ENCODE measurements at places on chromosomes 4 and X.
A peak's percentile ranks its signal among the peaks of the same experiment; 100 is the strongest.

- no peak for DNase-seq
Measured at GRCh38 chr4:185033950-185034349, 15.7 kb downstream of the HELT start.

DNA sequence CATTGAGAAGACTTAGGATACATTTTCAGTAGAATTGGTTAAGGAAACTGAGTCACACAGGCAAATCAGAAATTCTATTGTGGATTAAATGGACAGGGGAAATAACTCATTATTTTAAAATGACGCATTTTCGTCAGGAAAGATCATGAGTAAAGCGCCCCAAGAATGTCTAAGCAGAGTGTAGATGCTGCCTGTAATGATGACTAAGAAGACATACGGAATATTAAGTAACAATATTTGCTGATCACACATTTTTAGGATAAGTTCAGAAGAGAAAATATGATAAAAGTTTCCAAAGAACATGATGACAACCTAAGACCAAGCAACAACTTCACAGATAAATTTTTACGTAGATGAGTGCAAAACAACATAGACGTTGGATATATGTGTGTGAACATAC is 596.3 kb upstream of the TENM3 start:
- no peak for DNase-seq

DNA sequence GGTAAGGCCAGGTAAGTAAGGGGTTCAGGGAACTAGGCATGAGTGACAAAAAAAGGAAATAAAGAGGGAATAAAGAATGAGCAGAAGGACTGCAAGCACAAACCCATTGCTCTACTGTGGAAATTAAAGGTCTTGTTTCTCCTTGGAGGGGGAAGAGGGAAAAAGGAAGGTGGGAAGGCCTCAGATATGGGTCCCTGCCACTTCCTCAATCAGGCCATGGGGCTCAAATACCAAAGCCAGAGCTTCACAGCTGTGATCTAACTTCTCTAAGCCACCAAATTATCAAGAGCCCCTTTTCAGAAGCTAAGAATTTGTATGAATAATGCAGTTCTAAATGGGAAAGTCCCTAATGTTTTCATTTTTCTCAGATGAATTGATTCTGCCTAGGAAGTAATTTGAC is 4.7 kb downstream of the USP51 start:
- DNase-seq: no peak

DNA sequence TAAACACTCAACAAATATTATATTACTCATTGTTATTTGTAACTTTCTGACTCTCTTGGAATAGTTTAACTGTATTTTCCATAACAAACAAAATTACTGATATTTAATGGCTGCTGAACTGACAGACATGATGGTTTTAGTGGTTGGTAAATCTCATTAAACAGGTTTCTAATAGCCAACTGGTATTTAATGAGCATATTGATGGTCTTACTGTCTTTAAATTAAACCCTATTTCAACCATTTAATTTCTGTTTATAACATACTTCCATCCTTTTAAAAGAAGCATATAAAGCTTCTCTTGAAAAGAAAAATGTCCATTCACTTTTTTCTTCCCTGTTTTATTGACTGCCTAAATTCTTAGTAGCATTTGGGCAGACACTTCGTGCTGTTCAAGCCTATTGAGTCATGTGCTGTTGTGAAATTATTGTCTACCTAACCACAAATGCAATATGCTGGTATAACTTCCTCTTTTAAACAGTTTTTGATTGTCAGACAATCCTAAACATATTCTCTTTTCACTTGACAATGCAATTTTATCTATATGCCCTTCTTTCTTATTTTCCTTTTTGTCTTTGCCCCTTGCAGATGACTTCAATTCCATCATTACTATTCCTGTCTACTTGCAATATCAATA is 163.9 kb upstream of the SLC7A11 start:
- peak; percentile 37 for DNase-seq

GRCh38 chrX:288561-288991 is 7.4 kb downstream of the PLCXD1 start:
- DNase-seq: no peak

DNA sequence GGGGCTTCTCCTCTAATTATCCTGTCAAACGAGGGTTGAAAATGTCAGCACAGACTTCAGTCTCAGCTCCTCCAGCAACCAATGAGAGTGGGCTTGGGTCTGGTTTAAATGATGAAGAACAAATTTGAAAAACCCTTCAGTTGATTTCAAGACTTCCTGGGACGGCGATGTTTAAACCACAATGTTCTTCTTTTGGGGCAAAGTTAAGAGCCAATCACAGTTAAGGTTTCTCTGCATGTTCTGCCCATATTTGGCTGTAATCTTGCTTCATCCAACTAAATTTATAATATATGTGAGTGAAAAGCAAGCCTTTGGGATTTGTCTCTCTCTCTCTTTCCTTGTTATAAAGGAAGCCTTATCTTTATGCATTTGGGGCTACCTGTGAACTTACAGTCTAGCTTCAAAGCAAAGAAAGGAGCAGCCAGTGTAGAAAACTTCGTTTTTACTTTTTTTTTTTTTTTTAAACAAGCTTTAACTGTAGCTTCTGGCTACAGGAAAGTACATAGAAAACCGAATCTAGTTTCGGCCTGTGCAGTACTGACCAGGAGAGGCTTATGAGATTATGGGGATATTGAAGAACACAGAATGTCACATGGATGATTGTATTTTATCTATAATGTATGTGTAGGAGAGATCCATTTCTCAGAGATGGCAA is 46.8 kb upstream of the FAM9C start:
- no peak for DNase-seq

DNA sequence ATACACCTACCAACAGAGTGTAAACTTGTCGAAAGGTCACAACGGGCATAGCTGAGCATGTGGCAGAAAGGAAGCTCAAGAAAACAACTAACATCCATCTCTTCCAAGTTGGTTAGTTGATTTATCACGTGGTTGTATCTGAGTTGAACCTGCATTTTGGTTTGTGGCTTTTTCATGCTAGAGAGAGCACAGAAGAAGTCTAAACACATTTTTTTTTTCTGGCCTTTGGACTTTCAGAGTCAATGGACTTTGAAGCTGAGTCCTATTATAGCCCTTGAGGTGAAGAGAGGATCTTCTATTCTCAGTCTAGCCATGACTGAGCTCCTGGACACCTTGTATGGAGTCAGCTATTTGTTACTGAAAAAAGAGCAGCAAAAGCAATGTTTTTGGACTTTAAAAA is 150.6 kb upstream of the TRPC5 start:
- no peak for DNase-seq

DNA sequence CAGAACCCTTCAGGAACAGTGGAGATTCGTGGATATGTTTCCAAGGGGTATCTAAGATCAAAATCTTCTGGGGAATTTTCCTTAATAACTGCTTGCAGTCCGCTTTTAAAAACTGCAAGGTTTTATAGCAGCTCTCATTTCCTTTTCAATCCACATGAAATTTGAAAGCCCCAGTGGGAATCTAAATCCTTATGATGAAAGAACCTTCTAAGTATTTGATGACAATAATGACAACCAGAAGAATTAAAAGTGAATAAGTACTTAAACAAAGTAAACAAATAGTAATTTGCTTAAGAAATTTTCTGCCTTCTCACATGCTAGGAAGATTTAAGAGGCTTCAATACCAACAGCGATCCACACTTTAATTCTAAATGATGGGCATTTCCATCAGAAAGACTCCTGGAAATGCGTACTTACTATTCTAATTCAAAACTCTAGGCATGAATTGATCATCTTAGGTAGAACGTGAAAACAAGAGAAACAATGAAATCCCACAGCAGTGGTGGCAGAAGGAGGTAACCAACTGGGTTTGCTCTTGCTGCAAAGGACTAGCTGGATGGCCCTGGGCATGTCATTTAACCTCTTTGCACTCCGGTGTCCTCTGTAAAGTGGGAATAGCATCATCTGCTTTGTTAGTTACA is 37.6 kb upstream of the S100G start:
- no peak for DNase-seq

DNA sequence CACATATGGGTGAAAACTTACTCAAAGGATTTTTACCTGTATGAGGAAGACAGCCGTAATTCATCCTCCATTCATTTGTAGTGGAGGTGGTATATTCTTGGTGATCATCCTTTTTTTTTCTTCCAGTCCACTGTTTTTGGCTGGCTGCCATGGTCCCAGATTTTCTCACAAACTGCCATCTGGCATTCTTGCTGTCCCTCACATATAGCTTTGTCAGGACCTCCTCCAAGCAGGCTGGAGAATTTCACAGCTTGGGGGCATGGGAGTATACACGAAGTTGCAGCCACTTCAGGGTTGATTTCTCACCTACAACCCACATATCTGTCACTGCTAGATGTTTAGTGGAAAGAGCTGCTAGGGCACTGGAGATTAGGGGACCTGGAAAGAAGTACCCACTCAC is 401.0 kb downstream of the IL1RAPL1 start:
- no peak for DNase-seq

- no peak for DNase-seq
Measured at GRCh38 chr4:83552924-83553323, 17.0 kb downstream of the GPAT3 start.

GRCh38 chr4:98556451-98556850 is 102.0 kb downstream of the TSPAN5 start:
- DNase-seq: no peak

GRCh38 chr4:140084385-140084784 is 69.6 kb downstream of the MAML3 start:
- no peak for DNase-seq

DNA sequence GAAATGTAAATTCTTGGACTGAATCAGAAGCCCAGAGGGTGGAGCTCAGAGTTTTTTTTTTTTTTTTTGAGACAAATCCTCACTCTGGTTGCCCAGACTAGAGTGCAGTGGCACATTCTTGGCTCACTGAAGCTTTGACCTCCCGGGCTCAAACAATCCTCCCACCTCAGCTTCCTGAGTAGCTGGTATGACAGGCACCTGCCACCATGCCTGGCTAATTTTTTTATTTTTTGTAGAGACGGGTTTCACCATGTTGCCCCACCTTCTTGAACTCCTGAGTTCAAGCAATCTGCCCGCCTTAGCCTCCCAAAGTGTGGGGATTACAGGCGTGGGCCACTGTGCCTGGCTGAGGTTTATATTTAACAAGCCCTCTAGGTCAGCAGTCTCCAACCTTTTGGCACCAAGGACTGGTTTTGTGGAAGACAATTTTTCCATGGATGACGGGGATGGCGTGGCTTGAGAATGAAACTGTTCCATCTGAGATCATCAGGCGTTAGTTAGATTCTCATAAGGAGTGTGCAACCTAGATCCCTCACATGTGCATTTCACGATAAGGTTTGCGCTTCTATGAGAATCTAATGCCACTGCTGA is 76.7 kb downstream of the FHIP1A start:
- no peak for DNase-seq

DNA sequence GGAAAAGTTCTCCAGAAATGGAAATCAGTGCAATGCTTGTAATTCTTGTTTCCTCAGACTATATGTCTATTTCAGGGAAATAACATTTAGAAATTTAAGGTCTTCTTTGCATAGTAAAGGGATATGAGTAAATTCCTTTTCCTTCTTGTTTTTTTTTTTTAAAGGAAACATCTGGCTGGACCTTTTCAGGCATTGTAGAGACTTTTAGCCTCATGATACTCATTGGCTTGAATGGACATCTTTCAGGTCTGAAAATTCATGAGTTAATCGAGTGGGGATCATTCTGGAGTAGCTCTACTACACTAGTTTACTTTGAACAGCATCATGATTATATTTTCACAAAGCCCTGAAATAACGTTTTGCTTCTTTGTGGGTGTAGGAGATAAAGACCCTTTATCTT is 88.6 kb upstream of the CBLL2 start:
- DNase-seq: no peak

DNA sequence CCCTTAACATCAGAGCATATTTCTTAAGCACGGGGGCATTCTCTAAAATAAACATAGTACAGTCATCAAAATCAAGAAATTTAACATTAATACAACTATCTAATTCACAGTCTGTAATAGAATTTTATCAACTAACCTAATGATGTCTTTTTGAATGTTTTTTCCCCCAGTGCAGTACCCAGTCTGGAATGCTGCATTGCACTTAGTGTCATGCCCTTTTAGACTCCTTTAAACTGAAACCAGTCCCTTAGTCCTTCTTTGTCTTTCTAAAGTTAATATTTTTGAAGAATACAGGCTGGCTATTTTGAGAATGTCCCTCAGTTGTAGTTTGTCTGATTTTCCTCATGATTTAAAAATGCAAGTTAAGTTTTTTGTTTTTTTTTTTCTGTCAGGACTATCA is 9.5 kb downstream of the ENPEP start:
- DNase-seq: no peak

DNA sequence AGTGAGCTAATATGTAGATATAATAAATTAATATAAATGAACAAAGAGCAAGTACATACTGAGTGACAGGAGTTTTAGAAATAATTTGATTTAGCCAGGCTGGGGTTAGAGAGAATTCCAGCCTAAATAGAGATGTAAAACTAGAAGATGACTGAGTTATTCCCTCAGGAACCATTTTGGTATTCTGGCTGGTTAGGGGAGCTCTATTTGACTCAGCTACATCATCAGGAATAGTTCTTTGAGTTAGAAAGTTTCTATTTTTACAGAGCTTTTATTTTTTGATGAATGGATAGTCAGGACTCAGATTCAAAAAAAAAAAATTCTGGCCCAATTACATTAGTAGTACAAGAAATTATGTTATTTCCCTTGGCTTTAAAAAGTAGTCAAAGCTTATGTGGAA is 180.4 kb upstream of the MID1 start:
- no peak for DNase-seq

- no peak for DNase-seq
Measured at GRCh38 chrX:12921886-12922598, 15.6 kb downstream of the TLR8 start.

DNA sequence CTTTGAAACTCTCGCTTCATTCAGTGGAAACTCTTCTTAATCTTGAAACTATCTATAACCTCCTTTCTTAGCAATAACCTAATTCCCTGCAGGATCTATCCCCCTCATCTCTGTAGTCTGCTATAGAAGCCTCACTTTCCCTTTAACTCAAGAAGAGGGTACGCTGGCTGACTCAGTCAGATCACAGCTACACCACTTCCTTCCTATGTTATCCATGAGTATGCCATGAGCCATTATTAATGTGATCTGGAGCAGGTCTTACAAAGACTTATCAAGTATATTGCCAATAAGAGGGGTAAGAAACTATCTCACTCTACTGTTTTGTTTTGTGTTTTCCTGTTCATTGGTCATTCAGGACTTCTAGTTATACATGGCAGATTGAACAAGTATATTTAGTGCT is 165.3 kb downstream of the PJA1 start:
- no peak for DNase-seq

DNA sequence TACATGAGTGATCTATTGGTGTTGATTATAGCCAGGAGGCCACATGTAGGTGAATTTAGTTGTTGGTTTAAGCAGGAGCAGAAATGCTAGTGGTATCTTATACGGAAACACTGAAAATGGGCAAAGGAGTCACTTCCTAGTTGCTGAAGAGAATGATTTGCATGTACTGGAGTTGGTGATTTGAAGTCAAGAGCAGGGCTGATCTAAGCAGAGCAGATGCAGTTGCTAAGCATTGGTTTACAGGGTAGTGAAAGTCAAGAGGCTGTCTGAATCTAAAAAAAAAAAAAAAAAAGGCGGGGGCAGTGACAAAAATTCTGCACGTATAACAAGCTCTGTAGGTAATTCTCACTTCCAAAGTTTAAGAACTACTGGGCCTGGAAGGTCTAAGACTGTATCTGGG is 90.4 kb upstream of the HPRT1 start:
- DNase-seq: no peak

Data from hematopoietic multipotent progenitor cell treated with erythropoietin and hydrocortisone succinate and interleukin-3 and kit ligand, for 8 days (in vitro differentiated cells).